Activated T-cell treated with anti-CD3 and anti-CD28 coated beads, Interleukin-2, amount 50 U/mL, for 72 hours (primary cell): ENCODE measurements at places on chromosomes 7 and 10.
A peak's percentile ranks its signal among the peaks of the same experiment; 100 is the strongest.

GRCh38 chr7:151088856-151089699 is 2.8 kb downstream of the AGAP3 start:
- no peak for DNase-seq

DNA sequence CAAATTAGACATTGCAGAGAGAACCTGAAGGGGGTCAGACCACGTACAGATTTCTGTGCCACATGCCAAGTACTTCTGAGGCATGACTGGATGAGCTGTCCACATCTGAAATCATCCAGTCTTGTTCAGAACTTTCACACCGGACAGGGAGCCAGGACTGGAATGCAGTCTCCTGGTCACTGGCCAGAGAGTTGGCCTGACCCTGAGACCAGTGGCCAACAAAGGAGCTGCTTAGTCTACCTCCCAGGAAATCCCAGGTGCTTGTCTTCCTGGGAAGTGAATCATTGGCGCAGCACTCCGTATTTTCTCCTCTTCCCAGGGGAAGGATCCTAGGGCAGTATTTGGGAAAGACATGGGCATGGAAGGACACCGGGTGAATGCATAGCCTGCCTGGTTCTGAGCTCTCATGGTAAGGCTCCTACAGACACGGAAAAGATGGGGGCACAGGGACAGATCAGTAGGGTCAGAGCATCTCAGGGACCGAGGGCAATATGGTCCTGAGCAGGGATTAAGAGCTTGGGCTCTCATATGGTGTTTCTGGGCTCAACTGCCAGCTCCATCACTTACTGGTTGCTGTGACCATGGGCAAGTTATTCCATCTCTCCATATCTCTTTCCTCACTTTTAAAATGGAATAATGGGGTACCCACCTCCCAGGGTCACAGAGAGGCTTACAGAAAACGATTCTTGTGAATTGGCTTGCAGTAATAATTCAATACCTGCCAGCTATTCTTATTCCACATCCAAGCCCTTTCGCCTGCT is 1.3 kb upstream of the SCD start:
- DNase-seq = no peak

- no peak for DNase-seq
These were observed 11.6 kb upstream of the CLIP2 start for GRCh38 chr7:74277636-74278035.

DNA sequence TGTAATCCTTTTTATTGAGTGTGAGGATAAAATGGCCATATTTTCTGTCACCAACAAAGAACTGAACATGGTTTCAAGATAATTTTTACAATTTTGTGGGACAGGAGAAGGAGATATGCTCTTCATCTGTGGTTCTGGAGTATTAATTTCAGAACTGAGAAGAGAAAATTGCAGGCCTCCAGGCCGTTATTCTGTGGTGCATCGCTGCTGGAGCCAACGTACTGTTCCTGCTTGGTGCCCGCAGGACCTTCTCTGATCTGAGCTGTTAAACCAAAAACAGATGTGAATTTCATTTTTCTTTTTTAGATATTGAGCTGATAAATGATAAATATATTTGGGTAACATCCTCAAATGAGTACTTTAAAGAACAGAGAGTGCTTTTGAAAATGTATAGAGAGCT is 63.9 kb downstream of the IKZF1 start:
- no peak for DNase-seq

GRCh38 chr10:99941942-99942820 is 67.6 kb downstream of the DNMBP start:
- no peak for DNase-seq

- DNase-seq = no peak
These were observed 21.6 kb upstream of the FAM20C start for GRCh38 chr7:170551-171363.

DNA sequence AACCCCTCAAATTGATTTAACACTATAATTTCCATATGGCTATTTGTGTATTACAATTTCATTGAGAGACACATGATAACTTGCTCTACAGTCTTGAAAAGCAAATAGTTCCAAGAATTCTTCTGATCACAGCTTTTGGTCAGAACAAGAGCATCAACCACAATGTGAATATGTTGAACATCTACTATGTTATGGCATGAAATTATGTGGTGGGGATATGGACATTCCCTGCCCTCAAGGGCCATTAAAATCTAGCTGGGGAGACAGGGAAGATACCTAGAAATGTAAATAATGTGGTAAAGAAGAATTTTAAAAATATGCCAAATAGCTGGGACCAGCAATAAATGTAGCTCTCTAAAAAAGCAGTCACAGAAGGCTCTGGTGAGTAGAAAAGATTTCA is 262.2 kb downstream of the FZD1 start:
- DNase-seq = no peak

GRCh38 chr7:136667584-136667983 is 200.9 kb upstream of the CHRM2 start:
- no peak for DNase-seq

- DNase-seq = no peak
These were observed 20.0 kb downstream of the CAMK2G start for GRCh38 chr10:73854310-73854709.

DNA sequence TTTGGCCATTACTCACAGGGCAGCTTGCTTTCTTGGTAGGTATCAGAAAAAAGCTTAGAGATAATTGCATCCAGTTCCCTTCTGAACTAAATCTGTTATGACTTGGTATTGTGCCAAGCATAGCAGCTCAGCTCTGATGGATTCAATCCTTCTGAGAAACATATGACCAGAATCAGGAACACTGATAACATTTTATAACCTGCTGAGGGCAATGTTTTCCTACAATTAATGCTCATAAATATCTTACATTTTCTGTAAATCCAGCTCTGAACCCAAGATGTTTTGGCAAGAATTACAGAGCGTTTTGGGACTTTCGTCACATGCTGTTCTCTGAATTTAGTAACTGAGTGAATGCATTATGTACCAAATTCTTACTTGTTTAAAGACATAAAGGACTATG is 167.8 kb downstream of the KIF20B start:
- no peak for DNase-seq

DNA sequence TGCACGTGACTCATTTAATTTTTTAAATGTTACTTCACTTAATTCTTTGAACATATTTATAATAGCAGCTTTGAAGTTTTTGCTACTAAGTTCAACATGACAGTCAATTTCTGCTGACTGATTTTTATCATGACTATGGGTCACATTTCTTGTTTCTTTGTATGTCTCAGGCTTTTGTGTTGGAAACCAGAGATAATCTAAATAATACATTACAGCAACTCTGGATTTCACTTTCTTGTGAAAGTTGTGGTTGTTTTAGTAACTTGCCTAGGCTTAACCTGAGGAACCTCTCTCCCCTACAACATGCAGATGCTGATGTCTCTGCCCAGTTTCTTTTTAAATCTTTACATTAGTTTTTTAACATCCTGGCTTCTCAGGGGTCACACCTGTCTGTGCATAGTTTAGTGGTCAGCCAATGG is 180.8 kb downstream of the CCDC71L start:
- DNase-seq = peak; percentile 13
